ENCODE measurements at places on chromosomes 12 and 14.

DNA sequence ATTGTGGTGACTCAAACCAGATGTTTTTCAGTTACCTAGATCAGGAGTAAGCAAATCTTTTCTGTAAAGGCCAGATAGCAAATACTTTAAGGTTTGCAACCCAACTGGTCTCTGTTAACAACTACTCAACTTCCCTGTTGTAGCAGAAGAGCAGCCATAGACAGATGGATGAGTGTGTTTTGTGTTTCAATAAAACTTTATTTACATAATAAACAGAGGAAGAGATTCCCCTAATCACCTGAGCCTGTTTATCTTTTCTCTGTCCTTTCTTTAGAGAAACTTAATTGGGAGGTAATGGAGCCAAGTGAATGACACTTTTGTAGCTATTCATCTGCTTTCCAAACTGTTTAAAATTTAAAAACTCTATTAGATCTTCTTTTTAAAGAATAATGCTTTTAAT is 365.1 kb downstream of the IPO8 start:
- DNase-seq = no peak

GRCh38 chr14:91352053-91352452 is 65.6 kb downstream of the CCDC88C start:
- no peak for DNase-seq

GRCh38 chr12:45089411-45090075 is 38.6 kb upstream of the DBX2 start:
- DNase-seq = no peak

DNA sequence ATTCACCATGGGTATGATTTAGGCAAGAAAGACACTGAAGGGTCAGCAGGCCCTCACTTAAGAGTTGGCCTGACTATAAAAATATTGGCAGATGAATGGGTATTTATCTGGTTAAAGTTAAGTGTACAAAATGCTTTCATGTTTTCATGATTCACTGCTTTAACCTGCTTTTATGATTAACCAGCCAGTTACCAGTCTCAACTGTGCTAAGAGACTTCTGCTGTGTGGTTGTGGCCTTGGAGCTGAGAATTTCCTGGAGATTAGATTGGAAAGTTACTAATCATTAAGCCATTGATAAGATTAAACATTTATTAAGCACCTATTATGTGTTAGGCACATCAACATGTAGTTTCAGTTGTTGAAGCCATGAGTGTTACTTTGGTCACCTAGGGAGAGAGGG is 68.9 kb downstream of the RASSF8 start:
- DNase-seq = no peak

GRCh38 chr12:38144601-38145436 is 171.8 kb upstream of the ALG10B start:
- DNase-seq = no peak

- DNase-seq = no peak
These were observed 151.9 kb upstream of the ATF7IP start for GRCh38 chr12:14213542-14213941.

GRCh38 chr12:72084061-72084460 is 145.4 kb downstream of the TPH2 start:
- no peak for DNase-seq

- no peak for DNase-seq
These were observed 1089.1 kb downstream of the SLC6A15 start for GRCh38 chr12:83823386-83824045.

- no peak for DNase-seq
These were observed 8.1 kb upstream of the ATL1 start for GRCh38 chr14:50551877-50552276.

All from stimulated activated CD8-positive, alpha-beta memory T cell treated with anti-CD3 and anti-CD28 coated beads, Interleukin-15, amount 100 ng/mL, for 24 hours (primary cell).